ENCODE measurements at places on chromosomes 4 and X.

DNA sequence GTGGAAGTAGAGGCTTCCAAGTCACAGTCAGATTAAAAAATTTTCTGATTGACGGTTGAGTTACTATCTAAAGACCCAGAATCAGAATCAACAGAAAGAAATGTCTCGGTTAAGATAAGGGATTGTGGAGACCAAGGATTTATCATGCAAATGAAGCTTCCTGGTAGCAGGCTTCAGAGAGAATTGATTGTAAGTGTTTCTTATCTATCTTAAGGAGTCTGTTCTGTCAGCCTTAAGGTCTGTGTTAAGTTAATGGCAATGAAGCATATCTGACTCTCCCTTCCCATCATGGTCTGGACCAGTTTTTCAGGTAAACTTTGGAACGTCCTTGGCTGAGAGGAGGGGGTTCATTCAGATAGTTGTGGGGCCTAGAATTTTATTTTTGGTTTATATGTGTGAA is 780.2 kb downstream of the FAM133A start:
- no peak overlapping the region for H3K4me3 ChIP-seq
- H3K27me3 ChIP-seq, result no peaks in the 10 kb centered on the region
- H3K27ac ChIP-seq, result no peak overlapping the region

DNA sequence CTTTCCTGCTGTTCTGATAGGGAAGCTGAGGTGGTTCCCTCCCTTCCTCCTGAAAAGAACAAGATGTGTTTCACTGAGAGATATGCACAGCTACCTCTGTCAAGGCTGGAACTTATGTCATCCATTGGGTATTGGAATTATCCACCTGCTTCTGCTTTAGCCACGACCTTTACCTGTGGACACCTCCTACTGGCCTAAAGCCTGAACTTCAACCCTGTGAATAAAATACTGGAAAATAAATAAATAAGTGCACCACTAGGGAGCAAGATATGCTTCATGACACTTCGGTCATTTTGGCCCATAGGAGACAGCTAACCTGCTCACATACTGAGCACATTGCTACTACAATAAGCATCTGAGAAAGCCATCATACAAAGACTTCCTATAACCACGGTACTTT is 419.9 kb upstream of the NWD2 start:
- H3K27me3 ChIP-seq, result no peaks in the 10 kb centered on the region
- no peaks in the 10 kb centered on the region for H3K4me1 ChIP-seq

GRCh38 chr4:138301536-138301935 is 59.4 kb upstream of the SLC7A11 start:
- no peak overlapping the region for H3K4me3 ChIP-seq
- DNase-seq, result no peak
- no peaks in the 10 kb centered on the region for H3K36me3 ChIP-seq
- H3K27ac ChIP-seq, result no peak overlapping the region
- H3K27me3 ChIP-seq, result no peaks in the 10 kb centered on the region

GRCh38 chr4:105474099-105474518 is 247 bp upstream of the PPA2 start:
- H3K4me3 ChIP-seq, result peak overlapping the region; percentile 85
- peak overlapping the region; percentile 94 for H3K27ac ChIP-seq
- H3K27me3 ChIP-seq, result no peaks in the 10 kb centered on the region
- H3K36me3 ChIP-seq, result no peaks in the 10 kb centered on the region
- peak; percentile 93 for DNase-seq

DNA sequence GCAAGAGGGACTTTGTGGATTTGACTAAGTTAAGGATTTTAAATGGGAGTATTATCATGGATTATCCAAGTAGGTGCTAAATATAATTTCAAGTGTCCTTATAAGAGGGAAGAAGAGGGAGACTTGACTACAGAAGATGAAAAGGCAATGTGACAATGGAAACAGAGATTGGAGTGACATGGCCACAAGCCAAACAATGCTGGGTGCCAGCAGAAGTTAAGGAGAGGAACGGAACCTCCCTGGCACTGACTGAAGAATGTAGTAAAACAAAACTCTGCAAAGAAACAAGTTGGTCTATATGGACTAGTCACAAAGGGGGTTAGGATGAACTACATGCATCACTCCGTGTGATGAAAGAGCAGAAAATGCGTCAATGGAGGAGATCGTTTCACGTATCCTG is 395.8 kb upstream of the GALNT7 start:
- H3K27ac ChIP-seq, result no peak overlapping the region
- H3K36me3 ChIP-seq, result no peaks in the 10 kb centered on the region
- H3K4me3 ChIP-seq, result no peak overlapping the region
- DNase-seq, result no peak
- no peaks in the 10 kb centered on the region for H3K27me3 ChIP-seq
- no peaks in the 10 kb centered on the region for H3K4me1 ChIP-seq

GRCh38 chrX:40056420-40056819 is 41.3 kb downstream of the BCOR start:
- no peak overlapping the region for H3K4me3 ChIP-seq
- DNase-seq, result no peak
- H3K36me3 ChIP-seq, result peaks cover 3% of the 10 kb centered on the region
- no peaks in the 10 kb centered on the region for H3K4me1 ChIP-seq
- H3K27me3 ChIP-seq, result no peaks in the 10 kb centered on the region
- no peak overlapping the region for H3K27ac ChIP-seq

GRCh38 chr4:37765741-37766140 is 60.7 kb upstream of the PGM2 start:
- no peaks in the 10 kb centered on the region for H3K36me3 ChIP-seq
- no peaks in the 10 kb centered on the region for H3K4me1 ChIP-seq
- no peak overlapping the region for H3K27ac ChIP-seq
- no peak overlapping the region for H3K4me3 ChIP-seq

DNA sequence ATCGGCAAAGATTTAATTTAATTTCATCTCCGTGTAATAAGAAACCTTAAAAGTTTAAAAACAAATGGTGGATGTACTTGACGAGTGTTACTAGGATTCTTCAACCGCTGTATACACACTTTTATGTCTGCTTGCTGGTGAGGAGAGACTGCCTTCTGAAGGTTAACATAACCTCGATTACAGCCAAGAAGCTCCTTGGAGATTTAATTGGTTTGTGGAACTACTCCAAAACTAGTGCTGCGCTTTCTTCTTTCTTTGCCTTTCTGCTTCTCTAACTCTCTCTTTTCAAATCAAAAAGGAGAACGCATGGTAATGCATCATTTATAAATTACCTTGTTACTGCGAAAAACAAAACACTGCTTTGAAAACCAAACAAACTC is 109.0 kb downstream of the ANTXR2 start:
- no peaks in the 10 kb centered on the region for H3K4me1 ChIP-seq
- H3K27ac ChIP-seq, result no peak overlapping the region
- no peaks in the 10 kb centered on the region for H3K27me3 ChIP-seq
- DNase-seq, result no peak

DNA sequence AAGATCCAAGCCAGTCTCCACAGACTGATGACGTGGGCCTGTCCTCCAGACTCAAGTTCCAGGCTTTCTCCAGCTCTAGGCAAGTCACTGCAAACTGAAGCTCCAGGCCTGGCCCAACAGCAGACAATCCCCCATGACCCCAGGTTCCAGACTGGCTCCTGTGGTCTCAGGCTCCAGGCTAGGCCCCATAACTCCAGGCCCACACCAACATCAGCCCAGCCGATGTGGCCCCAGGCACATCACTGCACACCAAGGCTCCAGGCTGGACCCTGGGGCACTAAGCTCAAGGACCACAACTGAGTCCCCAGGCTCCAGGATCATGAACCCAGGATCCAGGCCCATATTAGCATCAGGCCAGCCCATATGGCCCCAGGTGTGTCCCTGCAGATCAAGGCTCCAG is 143.6 kb downstream of the COX7B2 start:
- no peak overlapping the region for H3K27ac ChIP-seq
- no peaks in the 10 kb centered on the region for H3K27me3 ChIP-seq
- H3K36me3 ChIP-seq, result no peaks in the 10 kb centered on the region
- no peak overlapping the region for H3K4me3 ChIP-seq
- no peaks in the 10 kb centered on the region for H3K4me1 ChIP-seq

- no peak overlapping the region for H3K27ac ChIP-seq
- no peak overlapping the region for H3K4me3 ChIP-seq
- DNase-seq, result no peak
Measured at GRCh38 chr4:1018147-1019020, 7.0 kb downstream of the FGFRL1 start.

GRCh38 chrX:37746951-37747350 is 32.9 kb upstream of the CYBB start:
- H3K4me1 ChIP-seq, result no peaks in the 10 kb centered on the region
- DNase-seq, result no peak
- no peak overlapping the region for H3K4me3 ChIP-seq
- no peak overlapping the region for H3K27ac ChIP-seq
- no peaks in the 10 kb centered on the region for H3K36me3 ChIP-seq

GRCh38 chr4:182600856-182601255 is 316.3 kb downstream of the DCTD start:
- H3K4me3 ChIP-seq, result no peak overlapping the region
- H3K4me1 ChIP-seq, result no peaks in the 10 kb centered on the region
- H3K27me3 ChIP-seq, result no peaks in the 10 kb centered on the region

DNA sequence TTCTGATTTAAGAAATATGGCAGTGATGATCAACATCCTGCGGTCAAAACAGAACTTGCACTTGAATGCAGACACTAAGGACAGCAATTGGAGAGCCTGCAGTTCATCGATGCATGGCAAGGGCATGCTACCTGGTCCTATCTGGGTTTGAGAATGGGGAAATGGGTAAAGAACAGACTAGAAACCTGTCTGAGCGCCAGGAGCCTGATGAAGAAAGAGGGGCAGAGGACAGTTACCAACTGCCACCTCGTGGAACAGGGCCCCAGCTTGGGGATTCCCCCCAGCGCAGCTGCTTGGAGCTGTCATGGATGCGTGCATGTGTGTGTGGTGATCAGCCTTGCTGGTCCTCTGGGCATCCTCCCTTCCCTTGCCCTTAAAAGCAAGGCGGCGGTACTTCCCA is 30.2 kb upstream of the NKRF start:
- no peaks in the 10 kb centered on the region for H3K27me3 ChIP-seq
- H3K4me3 ChIP-seq, result no peak overlapping the region
- no peaks in the 10 kb centered on the region for H3K4me1 ChIP-seq
- no peak overlapping the region for H3K27ac ChIP-seq
- no peak for DNase-seq

DNA sequence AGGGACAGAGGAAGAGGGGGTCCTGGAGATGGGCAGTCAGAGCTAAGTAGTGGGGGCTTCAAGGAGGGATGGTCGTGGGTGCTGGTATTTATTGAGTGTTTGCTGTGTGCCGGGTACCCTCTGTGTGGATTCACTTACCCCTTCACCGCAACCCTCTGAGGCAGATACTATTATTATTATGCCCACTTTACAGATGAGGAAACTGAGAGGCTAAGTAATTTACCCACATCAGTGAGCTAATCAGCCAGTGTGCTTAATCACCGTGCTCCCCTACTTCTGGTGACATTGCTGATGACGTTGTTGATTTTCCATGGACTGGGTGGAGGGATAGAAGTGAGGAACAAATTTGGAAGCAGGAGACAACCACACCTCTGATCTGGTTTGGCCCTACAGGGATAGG is 4.1 kb upstream of the KIAA0232 start:
- H3K27ac ChIP-seq, result no peak overlapping the region

DNA sequence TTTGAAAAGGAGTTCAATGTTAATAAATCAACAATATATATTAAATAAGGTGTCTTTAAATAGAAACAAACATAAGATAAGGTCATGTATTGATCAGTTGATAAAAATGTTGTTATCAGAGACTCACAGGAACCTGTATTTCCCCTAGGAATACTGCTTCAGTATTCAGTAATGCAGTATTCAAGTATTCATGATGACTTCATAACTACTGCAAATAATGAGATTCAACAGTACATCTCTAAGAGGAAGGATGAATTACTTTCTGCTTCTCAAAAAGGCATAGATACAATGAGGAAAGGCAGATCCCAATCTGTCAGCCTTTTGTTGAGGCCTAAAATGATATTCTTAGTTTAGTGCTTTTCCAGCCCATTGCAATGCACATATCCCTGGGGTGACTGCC is 73.7 kb downstream of the MAGEB17 start:
- H3K4me1 ChIP-seq, result no peaks in the 10 kb centered on the region
- no peak overlapping the region for H3K4me3 ChIP-seq
- H3K27ac ChIP-seq, result no peak overlapping the region

DNA sequence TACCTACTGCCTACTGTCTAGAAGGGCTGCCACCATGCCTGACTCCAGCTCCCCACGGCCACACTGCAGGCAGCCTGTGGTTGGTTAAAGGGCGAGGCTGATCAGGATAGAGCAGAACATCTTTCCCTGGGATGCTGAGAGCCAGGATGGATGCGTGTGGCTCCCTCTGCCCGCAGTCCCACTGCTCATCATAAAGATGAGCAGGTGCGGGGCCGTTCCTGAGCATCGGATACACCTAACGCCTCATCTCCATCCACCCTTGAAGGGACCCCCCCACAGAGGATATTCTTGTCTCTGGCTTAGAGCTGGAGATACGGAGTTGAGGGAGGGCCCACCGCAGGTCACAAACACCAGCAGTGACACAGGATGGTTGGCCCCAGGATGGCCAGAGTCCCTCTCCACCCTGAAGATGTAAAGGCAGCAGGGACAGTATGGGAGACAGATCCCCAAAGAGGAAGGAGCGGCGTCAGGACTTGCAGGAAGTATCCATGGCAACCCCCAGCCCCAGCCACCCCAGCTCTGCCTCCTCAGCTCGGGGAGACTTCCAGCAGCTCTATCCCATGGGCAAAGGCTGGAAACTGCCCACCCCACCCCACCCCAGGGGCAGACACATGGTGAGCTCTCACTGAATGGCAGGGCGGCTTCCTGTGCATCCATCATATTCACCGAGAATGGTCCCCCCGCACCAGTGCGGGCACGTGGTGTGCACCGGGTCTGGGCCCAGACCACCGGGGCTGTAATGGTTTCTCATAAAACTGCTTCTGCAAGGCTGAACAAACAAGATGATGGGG is 19.3 kb downstream of the PPP2R2C start:
- H3K27me3 ChIP-seq, result peaks cover 30% of the 10 kb centered on the region
- no peak overlapping the region for H3K4me3 ChIP-seq
- H3K27ac ChIP-seq, result no peak overlapping the region
- no peaks in the 10 kb centered on the region for H3K36me3 ChIP-seq
- DNase-seq, result no peak
- no peaks in the 10 kb centered on the region for H3K4me1 ChIP-seq

- H3K4me3 ChIP-seq, result no peak overlapping the region
- no peaks in the 10 kb centered on the region for H3K4me1 ChIP-seq
- no peak for DNase-seq
- H3K27ac ChIP-seq, result no peak overlapping the region
Measured at GRCh38 chrX:124239911-124240310, 92.5 kb upstream of the TEX13D start.

- peak overlapping the region; percentile 65 for H3K4me3 ChIP-seq
- no peak overlapping the region for H3K27ac ChIP-seq
- peaks cover 11% of the 10 kb centered on the region for H3K4me1 ChIP-seq
- peak; percentile 85 for DNase-seq
Measured at GRCh38 chr4:173522160-173522950, 7.7 kb downstream of the HAND2 start.

GRCh38 chrX:71650333-71650969 is 16.9 kb upstream of the LOC101059915 start:
- H3K27ac ChIP-seq, result no peak overlapping the region
- DNase-seq, result no peak
- no peak overlapping the region for H3K4me3 ChIP-seq
- no peaks in the 10 kb centered on the region for H3K36me3 ChIP-seq

All from psoas muscle (tissue), 8 donors.